CD4-positive, alpha-beta T cell treated with Interleukin-12 subunit alpha and Interleukin-12 subunit beta, for 1 hour (primary cell): ENCODE measurements at places on chromosomes 7 and 10.

GRCh38 chr10:89954061-89954460 is 252.7 kb downstream of the KIF20B start:
- no peak for DNase-seq

DNA sequence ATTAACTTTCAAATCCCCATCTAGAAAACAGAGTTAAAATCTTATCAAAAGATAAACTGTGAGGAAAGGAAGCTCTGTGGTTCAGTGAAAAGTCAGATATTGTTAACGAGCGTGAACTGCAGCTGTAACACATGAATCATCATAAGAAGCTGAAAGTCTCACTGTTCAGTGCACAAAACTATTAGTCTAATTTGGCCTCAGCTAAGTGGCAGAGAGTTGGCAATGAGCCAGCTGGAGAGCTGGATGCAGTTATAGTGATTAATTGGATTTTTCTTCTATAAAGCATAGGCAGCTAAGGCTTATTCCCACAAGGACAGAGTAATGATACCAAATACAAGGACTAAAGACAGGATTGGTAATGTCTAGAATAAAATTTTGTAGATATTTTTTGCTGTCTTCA is 101.1 kb upstream of the ABCB5 start:
- no peak for DNase-seq

- no peak for DNase-seq
Measured at GRCh38 chr10:62194924-62195674, 73.5 kb downstream of the RTKN2 start.

DNA sequence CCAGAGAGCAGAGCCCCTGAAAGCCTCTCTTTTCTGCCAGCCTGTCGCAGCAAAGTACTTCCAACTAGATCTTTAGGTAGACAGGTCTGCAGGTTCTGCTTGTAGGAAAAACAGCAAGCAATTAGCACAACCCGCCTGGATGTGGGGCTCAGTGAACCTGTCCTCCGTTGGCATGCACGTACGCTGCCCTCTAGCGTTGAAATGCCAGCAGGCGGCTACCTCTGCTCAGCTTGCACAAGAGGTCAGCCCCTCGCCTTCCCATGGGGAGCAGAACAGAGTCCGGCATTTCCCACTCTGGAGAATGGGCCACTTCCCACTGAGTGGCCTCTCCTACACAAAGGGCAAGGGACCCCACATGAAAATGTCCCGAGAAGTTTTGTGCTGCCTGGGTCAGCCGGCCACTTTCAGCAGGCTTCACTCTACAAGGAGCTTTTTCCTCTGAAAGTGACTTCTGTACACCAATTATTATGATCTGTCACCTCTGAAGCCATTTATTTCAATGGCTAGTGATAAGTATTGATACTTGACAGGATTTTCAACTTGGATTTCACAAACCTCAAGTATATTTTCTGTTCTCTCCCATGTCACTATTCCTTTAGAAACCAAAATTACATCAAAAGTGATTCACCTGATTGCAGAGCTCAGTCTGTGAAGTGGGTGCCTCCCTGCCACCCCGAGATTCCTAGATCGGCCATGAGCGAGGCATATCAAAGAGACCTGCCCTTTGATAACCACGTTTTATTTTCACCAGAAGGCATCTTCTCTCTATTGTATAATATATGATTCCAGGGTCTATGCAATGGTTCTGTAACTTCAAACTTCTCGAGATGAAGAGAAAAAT is 56.7 kb downstream of the JCAD start:
- DNase-seq, result peak; percentile 48

DNA sequence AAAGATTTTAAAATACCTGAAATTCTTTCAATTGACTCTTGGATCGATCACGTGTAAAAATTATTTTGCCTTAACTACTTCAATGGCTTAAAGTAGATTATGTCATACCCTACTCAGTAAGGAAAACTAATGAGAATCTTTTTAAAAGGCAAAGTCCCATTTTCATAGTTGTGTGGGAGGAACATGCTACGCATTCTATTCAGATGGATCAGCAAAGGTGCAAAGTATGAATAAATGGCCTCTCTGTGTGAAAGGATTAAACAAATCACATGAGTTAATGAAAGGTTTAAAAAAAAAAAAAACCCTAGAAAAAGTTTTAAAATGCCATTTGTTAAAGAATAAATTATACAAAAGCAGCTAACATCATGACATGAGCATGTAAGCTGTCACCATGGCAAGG is 77.1 kb downstream of the ENO4 start:
- no peak for DNase-seq

GRCh38 chr10:93346108-93346507 is 136.0 kb downstream of the MYOF start:
- no peak for DNase-seq

- DNase-seq, result no peak
Measured at GRCh38 chr10:43024524-43024923, 52.3 kb upstream of the RET start.

DNA sequence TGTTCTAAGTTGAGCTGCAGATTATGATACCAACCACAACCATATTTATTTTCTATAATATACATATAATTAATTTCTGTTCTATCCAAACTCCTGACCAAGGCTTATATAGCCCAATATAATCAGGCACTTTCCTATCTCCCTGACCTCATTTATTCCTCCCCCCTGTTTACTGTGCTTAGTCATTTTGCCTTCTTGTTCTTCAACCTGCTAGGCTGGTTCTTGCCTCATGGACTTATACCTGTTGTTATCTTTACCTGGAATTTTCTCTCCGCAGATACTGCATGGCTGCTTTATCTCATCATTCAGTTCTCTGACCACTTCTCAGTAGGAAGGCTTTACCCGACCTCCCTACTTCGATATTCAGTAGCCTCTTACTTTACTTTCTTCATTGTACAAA is 24.9 kb upstream of the FAM3C start:
- no peak for DNase-seq

GRCh38 chr7:54189330-54189729 is 352.8 kb upstream of the VSTM2A start:
- no peak for DNase-seq

DNA sequence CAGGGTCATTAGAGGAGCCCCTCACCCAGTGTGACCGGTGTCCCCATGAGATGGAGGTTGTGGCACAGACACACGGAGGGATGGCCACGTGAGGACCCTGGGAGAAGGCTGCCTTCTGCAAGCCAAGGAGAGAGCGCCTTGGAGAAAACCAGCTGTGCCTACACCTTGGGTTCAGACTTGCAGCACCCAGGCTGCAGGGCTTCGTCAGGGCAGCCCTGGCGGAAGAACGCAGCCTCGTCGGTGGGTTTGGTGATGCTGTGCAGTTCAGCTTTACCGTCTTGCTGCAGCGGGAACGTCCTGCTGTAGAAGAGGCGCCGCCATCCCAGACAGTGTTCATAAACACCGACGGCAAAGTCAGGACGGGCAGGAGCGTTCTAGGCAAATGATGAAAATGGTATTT is 89.3 kb downstream of the MGMT start:
- no peak for DNase-seq

DNA sequence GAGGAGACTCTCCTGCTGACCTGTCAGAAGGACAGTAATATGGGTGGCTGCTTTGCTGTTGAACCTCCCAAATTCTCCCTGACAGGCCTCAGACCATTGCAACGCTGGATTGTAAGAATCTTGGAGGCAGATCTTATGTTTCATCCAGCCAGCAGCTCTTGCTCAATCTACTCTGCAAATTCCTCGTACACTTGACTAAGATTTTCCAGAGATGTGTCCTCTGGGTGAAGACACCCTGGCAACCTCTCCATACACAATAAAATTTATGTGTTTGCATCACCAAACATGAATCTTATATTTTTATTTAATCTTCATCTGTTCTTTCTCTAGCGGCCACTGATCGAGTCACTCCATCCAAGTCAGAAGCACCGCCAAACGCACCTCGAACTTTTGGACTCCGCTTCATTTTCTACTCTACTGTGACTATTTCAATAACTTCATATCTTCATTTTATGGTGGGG is 623.1 kb downstream of the ACTR3B start:
- no peak for DNase-seq
